Activated CD4-positive, CD25-positive, alpha-beta regulatory T cell (primary cell): ENCODE measurements at places on chromosomes 7 and 10.

- DNase-seq, result no peak
Observed at GRCh38 chr10:6513476-6513875, 66.6 kb downstream of the PRKCQ start.

- no peak for DNase-seq
Observed at GRCh38 chr10:15140698-15141097, 27.8 kb downstream of the NMT2 start.

- no peak for DNase-seq
Observed at GRCh38 chr7:34761206-34761605, 103.2 kb downstream of the NPSR1 start.

- no peak for DNase-seq
Observed at GRCh38 chr7:142897691-142898090, 12.1 kb upstream of the TRPV6 start.

- DNase-seq, result no peak
Observed at GRCh38 chr10:11601670-11602069, 9.8 kb downstream of the USP6NL start.

DNA sequence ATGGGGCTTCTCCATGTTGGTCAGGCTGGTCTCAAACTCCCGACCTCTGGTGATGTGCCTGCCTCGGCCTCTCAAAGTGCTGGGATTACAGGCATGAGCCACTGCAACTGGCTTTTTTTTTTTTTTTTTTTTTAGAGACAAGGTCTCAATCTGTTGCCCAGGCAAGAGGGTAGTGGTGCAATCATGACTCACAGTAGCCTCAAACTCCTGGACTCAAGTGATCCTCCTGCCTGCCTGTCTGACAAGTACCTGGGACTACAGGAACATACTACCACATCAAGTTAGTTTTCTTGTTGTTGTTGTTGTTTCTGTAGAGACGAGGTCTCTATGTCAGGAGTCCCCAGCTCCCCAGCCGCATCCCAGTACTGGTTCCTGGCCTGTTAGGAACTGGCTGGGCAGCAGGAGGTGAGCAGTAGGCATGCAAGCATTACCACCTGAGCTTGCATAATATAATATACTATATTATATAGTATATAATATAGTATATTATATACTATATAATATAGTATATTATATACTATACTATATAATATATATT is 55.7 kb downstream of the TPK1 start:
- no peak for DNase-seq

DNA sequence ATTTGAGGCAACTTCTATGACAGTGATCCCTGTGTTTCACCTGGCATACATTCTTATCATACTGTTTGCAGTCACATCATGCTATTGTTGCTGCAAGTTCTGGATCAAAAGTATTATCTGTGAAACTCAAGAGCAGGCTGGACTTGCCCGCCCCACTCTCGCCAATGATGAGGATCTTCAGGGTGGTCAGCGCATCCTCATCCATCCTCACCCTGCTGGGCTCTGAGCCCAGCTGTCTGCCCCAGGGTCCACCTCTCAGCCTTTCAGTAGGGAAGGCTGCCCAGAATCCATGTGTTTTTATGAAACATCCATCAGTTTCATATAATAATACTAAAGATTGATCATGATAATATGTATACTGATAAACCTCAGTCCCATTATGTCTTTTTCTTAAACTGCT is 55.4 kb upstream of the KIF5B start:
- no peak for DNase-seq

GRCh38 chr7:76149847-76150691 is 51.6 kb upstream of the SRRM3 start:
- no peak for DNase-seq

DNA sequence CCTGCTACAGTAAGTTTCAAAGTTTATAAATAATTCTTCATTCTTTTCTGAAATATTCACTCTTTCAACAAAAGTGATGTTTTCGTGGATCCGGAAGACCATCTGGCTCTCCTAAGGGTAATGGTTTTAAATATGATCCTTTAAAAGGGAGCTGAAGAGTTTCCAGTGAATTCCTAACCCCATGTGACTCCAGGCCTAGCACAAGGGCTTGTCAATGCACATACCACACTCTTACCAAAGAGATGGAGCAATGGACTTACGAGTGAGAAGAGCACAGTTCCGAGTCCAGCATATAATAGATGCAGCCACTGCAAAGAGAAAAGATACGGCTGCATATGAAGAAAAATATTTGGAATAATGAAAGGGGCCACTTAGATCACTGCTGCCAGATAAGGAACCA is 32.1 kb upstream of the GATAD1 start:
- DNase-seq, result no peak

- no peak for DNase-seq
Observed at GRCh38 chr10:57822965-57823364, 444.7 kb downstream of the IPMK start.

GRCh38 chr10:20953120-20953519 is 56.0 kb upstream of the NEBL start:
- DNase-seq, result no peak
